ENCODE measurements at places on chromosomes 3 and 15.
A peak's percentile ranks its signal among the peaks of the same experiment; 100 is the strongest.

DNA sequence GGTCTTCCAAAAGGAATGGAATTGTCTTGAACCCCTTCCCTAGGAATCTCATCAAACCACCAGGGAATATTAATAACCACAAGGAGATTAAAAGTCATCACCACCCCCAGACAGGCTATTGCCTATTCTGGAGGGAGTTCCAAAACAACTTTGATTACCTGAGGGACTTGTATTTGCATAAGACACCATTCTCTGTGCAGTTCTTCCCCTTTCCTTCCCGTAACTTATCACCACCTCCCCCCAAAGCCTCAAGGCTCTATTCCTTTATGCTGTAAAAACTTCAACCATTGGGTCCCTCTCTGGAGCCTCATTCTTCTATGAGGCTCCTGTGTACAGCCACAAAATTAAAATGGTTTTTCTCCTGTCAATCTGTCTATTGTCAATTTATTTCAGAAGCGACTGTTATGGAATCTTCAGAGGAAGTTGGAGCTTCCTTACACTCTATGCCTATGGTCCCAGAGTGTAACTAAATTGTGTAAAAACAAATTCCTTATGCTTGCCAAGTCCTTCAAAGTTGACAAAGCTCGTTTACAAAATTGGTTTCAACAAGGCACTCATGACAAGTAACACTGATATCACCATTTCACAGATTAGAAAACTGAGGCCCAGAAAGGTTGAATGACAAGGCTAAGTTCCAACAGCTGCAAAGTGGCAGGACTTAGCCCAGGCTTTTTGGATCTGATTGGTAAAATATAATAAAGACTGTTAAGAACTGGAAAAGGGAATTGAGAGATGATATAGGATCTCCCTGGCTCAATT lies 68.3 kb upstream of the HERC1 start:
- DNase-seq: no peak

- no peak for DNase-seq
Observed at GRCh38 chr3:108312656-108313055, 16.3 kb downstream of the HHLA2 start.

- no peak for DNase-seq
Observed at GRCh38 chr15:67820122-67820991, 5.0 kb upstream of the SKOR1 start.

- DNase-seq: no peak
Observed at GRCh38 chr3:125103406-125103805, 47.6 kb upstream of the HEG1 start.

DNA sequence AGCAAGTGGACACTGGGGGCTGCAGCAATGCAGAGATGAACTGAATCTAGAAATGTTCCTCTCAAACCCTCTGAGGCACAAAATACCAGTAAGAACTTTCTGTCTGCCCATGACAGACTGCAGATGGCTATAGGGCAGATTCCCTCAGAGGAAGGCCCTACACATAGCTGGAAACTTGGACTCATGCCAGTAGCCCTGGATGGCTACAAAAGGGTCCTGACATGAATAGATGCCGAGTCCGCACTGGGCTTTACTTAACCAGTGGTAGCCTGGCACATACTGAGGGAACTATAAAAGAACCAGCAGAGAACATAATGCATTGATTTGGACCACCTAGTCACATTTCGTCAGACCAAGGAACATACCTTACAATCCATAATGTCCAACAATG lies 66.7 kb downstream of the C3orf80 start:
- no peak for DNase-seq

DNA sequence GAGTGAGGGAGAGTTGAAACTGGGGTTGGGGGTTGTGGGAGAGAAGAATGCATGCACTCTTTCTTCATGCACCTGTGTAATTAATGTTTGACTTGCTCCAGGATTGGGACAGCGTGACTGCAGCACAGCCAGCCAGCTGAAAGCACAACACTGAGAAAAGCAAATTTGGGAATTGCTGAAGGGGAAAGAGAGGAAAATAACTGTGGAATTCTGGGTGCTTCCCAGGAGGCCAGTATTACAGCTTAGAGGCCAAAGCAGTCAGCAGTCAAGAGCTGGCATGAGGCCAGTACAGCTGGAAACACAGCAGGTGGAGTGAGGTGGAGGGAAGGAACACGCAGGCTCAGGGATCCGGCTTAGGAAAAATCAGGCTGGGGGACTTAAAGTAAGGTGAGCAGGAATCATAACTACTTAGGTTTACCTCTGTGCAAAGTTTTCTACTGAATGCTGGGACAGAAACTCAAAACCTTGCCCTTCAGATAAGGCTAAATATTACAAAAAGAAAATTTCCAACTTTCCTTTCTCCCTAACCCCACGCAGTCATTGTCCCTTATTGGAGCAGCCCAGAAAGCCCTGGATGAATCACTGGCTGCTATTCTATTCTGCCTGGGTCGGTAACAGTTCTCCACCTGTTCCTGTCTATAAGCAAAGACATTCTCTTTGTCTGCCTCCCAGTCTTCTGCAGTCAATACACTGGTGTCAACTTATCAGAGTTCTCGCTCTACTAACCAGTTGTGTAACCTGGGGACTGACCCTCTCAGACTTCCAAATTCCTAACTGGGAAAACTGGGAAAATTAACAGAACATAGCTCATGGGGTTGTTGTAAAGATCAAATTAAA lies 167.2 kb downstream of the MAGI1 start:
- no peak for DNase-seq

DNA sequence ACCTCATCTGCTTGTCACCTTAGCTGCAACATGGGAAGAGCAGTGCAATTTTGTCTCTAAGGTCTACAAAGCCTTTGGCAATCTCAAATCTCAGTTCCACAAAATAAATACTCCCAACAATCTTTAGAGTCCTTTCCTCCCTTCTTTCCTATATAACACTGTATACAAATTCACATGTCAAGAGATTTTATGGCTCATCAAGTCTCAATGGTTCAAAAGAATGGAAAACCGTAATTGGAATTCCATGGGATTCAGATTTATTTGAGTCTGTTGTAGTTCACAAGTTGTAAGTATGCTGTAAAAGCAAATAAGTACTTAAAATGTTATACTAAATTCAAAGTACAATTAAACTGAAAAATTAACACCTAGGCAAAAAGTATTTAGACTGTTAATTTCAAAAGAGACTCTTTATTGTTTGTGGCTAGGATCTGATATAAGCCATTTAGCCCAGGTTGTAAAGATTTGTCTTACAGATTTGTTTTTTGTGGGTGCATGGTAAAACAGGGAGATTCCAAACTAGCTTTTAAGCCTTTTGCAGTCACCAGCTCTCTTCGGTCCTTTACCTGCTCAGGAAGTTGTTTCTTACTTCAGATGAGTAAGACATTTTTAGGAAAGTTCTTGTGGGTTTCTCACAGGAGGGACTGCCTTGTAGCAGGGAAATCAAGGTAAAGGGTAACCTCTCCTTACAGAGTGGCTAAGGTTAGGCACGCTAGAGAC lies 50.1 kb downstream of the CMSS1 start:
- no peak for DNase-seq

DNA sequence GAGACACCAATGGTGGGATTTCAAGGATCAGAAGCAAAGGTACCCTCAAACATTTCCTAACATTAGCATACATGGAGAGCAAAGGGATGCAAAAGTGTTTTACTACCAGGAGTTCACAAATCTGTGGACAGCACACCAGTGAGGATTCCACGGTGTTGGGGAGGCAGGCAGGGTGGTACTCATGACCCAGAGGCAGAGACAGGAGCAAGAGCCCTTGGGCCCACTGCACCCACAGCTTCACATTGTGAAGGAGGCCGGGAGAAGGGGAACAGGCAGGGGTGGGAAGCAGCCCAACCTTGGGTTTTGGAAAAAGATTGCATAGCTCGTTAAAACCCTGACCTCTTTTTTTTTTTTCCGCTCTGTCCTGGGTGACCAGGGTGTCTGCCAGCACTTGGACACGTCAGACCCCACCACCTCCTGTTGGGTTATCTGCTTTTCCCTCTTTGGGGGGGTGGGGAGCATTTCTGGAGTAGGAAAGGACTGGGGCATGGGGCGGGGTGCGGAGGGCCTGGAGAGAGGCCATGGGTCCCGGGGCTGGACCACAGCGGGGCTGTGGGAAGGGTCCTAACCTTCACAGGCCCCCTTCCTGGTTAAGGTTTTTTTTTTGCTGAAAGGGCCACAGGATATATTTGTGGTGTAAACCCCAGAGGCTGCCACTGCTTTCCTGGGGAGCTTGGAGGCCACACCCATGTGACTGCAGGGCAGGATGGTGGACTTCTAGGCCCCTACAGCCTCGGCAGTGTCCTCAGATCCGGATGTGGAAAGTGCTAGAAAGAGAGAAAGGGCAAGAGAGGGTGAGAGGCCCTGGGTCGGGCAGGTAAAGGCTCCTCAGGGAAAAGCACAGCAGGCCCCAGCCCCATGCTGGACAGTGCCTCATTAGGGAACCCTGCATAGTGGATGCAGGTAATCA lies 12.5 kb downstream of the SH2D7 start:
- no peak for DNase-seq

DNA sequence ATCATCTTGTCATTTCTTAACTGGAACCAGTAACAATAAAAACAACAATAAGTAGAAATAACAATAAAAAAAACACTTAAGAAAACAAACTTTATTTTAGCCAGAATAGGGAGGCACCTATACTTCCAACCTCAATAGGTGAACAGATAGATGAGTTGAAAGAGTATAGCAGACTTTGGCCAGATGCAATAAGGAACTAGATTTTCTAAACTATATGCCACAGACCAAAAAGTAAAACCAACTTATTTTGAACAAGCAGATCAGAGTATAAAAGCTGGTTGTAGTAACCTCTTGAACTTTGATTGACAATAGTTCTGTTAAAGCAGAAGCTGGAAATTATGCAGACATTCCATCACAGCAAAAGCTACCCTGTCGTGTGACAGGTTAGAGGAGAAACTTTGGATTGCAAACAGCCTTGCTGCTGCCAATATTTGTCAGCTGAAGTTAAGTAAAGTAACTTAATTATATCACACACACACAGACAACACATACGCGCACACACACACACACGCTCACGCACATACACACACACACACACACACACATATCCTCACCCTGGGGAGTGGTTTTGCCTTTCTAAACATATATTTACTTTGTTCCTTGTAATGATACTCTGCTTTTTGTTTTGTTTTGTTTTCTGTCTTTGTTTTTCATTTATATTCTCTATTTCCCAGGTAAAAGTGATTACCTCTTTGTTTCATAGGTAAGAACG lies 903.6 kb downstream of the VGLL3 start:
- no peak for DNase-seq

DNA sequence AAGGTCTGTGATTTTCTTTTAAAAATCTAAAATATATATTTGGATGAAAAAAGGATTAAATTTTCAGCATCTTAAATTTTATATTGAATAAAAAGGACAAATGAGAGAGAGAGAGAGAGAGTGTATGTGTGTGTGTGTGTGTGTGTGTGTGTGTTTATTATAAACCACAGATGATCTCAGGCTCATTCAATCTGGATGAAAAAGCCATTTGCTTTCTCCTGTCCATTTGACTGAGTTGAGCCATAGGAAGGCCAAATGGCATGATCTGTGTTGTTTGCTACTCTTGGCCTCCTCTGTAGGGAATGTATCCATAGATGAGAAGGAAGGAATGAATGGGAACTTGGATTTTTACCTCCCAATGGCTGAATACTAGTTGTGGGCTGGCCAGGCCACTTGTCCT lies 92.5 kb upstream of the MEX3B start:
- DNase-seq: no peak

GRCh38 chr3:38347421-38348200 lies 1.0 kb downstream of the XYLB start:
- DNase-seq: no peak

DNA sequence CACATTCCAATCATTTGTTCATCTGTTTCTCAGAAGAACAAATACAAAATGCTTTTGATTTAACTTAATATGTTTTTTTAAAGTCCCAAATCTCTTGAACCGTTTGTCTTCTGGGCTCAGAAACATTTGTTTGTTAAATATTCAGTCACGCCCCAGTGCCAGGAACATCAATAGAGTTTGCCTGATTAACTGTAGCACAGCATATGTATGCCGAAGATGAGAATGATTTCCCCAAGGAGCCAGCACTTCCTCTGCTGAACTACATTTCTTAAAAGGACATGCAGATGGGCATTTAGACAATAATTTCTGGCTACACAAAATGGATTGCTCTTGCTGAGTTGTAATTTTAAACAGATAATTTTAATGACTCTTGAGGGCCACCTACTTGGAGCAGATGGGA lies 191.6 kb upstream of the FAM3D start:
- no peak for DNase-seq

DNA sequence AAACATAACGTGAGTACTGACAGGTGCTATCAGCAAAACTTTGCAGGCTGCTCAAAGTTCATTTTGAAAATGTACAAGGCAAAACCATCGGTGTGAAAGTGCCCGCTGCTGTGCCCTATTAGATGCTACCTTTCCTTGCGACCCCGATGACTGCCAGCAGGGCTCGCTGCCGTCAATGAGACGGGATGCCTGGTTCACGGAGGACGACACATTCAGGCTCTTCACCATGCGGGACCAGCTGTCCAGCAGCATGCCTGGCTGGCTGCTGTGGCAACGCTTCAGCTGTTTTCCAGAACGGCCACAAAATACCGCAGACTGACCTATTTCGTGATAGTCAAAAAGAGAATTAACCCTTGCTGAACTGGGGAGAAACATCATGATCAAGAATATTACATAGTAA lies 92.7 kb upstream of the OCA2 start:
- DNase-seq: peak; percentile 37

DNA sequence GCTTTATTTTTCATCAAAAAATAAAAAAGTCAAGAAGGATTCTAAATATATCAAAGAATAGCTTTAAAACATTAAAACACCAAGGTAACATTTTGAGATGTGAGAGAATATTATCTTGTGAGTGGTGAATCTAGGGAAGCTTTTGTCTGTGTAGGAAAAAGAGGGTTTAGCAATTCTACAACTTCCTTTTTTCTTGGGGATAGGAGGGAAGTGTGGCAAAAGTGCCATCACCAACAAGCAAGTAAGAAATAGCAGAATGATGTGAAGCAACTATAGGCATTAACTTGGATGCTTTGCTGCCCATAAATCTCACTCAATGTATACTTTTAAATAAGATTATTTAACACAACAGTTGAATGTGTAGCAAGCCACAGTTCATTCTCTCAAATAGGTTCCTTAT lies 57.8 kb upstream of the SUCLG2 start:
- DNase-seq: no peak

GRCh38 chr3:53328746-53329145 lies 18.6 kb downstream of the DCP1A start:
- DNase-seq: no peak

GRCh38 chr15:78040653-78041244 lies 36.8 kb downstream of the TBC1D2B start:
- DNase-seq: no peak

Data from non-pigmented ciliary epithelial cell (primary cell).